ENCODE measurements at places on chromosomes 3 and 15. TPM values are rescaled to one million over a fixed set of nuclear protein-coding genes. Genes with fewer than 3 reads are reported as not detected.

The AHSG gene
- 0.09 TPM for total RNA-seq

The IGSF11 gene
- 5.1 TPM for total RNA-seq

The CRABP1 gene
- total RNA-seq, result 2.2 TPM

The SLC28A1 gene
- 0.04 TPM for total RNA-seq

The NPRL2 gene
- total RNA-seq, result 13.5 TPM

The UTS2B gene
- total RNA-seq, result not detected

The FILIP1L gene
- total RNA-seq, result 0.74 TPM

The CILP gene
- 0.67 TPM for total RNA-seq

The NR2C2 gene
- 23.8 TPM for total RNA-seq

The ALPK3 gene
- 0.10 TPM for total RNA-seq

The HCLS1 gene
- total RNA-seq, result not detected

The TOP2B gene
- total RNA-seq, result 69.4 TPM

The GLDN gene
- total RNA-seq, result not detected

The CA12 gene
- total RNA-seq, result 203 TPM

The ROPN1 gene
- total RNA-seq, result not detected

The TEX264 gene
- 74.3 TPM for total RNA-seq

The ADGRG7 gene
- not detected for total RNA-seq

The GOLGA8O gene
- 0.27 TPM for total RNA-seq

The MYEF2 gene
- total RNA-seq, result 17.4 TPM

The CLDN18 gene
- not detected for total RNA-seq

The CELF6 gene
- total RNA-seq, result not detected

The DISP2 gene
- total RNA-seq, result 1.1 TPM

The SLC2A2 gene
- not detected for total RNA-seq

The MAP1A gene
- total RNA-seq, result 0.45 TPM

The MORC1 gene
- total RNA-seq, result 0.02 TPM

The CPLX3 gene
- total RNA-seq, result not detected

The FGF12 gene
- 0.62 TPM for total RNA-seq

The CIDEC gene
- 79.3 TPM for total RNA-seq

The XCR1 gene
- not detected for total RNA-seq

The OR5K2 gene
- not detected for total RNA-seq

The ITGA11 gene
- total RNA-seq, result 2.8 TPM

The CCDC9B gene
- 19.2 TPM for total RNA-seq

The LRIG1 gene
- total RNA-seq, result 5.9 TPM

The RTP4 gene
- not detected for total RNA-seq
